ENCODE measurements at places on chromosomes 13 and 19.

- no peak for DNase-seq
Observed at GRCh38 chr19:33245948-33246708, 20.5 kb upstream of the SLC7A10 start.

DNA sequence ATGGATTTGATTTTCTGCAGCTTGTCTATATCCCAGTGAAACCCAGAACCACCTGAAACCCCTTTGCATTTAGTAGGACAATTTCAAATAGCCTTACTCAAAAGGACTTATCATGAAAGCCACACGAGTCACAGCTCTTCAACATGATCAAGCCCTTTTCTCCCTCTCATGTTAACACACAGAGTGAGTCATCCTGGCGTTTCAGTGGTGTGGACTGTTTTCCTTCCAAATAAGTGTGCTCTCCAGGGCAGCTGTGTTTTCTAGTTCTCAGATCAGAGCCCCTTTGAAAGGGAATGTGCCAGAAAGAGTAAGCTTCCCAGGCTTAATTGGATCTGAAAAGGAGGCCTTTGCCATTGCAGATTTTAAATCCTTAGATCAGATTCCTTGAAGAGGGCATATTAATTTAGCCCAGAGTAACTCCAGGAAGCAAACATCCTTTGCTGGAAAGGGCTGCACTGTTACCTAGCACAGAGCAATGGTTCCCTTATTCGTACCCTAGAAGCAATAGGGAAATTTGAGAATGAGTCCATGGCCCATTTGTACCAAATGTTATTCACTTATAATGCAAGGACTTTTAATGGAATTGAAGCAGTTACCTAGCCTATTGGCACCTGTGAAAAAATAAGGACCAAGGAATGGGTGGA is 51.3 kb downstream of the ERICH6B start:
- no peak for DNase-seq

- DNase-seq: no peak
Observed at GRCh38 chr13:48568370-48569103, 35.7 kb upstream of the RCBTB2 start.

GRCh38 chr19:19460761-19461265 is 54.5 kb downstream of the TSSK6 start:
- no peak for DNase-seq

DNA sequence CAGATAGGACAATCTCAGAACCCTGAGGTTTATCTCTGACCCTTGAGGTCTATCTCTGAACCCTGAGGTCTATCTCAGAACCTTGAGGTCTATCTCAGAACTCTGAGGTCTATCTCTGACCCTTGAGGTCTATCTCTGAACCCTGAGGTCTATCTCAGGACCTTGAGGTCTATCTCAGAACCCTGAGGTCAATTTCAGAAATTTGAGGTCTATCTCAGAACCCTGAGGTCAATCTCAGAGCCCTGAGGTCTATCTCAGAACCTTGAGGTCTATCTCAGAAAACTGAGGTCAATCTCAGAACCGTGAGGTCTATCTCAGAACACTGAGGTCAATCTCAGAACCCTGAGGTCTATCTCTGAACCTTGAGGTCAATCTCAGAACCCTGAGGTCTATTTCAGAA is 2.3 kb downstream of the TLE2 start:
- no peak for DNase-seq
